ENCODE measurements at places on chromosomes 2 and 18.

DNA sequence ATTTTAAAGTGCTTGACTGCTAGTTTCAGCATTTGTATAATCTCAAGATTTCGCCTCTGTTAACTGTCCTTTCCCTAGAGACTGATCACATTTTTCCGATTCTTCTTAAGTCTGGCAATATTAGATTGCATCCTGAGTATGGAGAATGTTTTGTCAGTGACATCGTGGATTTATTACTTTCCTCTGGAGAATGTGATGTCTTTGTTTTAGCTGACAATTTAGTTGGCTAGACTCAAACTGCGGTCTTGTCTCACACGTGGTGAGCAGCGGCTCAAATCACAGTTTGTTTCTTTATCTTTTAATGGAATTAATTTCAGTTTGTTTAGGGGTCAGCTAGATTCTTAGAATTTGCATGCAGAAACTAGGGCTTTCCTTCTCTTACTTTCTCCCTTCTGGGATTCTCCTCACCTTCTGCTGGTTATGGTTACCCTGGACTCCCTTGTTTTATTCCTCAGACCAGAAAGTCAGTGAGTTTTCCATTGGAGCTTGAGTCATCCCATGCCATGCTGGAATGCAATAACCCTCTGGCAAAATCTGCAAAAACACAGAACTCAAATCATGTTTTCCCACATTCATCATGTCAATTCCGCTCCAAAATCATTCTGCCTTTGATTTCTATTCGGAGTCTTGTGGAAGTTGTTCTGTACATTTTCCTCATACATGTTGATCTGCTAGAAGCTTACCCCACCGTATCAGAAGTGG lies 327.2 kb upstream of the TRIB2 start:
- no peak for DNase-seq

DNA sequence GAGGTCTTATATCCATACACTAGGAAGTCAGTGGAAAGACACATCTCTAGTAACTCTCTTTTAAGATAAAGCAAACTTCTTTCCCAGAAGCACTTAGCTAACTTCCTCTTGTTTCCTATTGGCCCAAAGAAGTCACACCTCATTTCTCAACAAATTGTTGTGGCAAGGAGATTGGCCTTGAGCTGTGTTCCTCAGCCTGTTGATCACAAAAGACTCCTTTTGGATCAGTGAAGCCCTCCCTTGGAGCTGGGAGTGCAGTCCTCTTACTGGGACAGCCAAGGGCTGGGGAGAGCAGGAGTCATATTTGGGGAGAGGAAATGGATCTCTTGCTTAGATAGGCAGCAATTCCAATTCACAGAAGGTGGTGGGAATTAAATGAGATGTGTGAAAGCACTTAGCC lies 51.2 kb upstream of the DAPL1 start:
- no peak for DNase-seq

DNA sequence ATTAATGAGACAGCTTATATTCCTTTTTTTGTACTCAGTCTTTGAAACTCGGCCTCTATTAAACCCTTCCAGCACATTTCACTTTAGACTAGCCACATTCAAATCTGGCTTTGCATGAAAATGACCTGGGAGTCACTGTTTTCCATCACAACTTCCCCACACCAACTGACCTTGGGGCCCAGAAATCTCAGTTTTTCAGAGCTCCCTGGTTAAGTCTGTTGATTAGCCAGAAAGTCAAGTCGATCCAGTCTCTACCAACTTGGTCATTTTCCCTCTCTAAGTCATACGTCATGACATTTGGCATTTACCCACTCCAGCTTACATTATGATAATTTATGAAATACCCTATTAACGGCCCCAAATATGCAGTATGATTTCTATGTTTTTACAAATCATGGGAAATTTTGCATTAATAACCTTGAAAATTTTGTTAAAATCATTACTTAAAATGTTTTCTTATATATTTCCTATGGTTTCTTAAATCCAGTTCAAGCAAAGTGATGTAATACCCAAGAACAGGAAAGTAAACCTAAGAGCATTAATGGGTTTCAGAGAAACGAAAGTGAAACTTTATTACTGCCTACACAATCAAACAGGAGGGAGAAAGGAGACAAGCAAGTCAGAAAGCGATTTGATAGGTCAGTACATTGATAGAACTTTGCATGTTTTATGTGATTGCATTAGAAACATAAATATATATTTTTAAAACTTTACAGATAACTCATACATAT lies 77.1 kb downstream of the SPATS2L start:
- no peak for DNase-seq

DNA sequence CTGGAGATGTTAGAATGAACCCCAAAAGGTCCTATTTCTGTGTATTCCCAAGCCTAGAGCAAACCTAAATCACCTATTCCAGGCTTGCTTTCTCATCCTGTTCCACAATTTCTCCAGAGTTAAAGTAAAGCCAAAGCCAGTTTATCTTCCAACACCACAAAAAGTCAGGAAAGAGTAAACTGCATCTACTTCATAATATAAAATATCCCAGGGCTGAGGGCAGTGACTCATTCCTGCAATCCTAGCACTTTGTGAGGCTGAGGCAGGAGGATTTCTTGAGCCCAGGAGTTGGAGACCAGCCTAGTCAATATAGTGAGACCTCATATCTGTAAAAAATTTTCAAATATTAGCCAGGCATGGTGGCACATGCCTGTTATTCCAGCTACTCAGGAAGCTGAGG lies 241.4 kb downstream of the CDH20 start:
- DNase-seq = no peak

GRCh38 chr2:10935366-10935918 lies 23.7 kb downstream of the KCNF1 start:
- no peak for DNase-seq

DNA sequence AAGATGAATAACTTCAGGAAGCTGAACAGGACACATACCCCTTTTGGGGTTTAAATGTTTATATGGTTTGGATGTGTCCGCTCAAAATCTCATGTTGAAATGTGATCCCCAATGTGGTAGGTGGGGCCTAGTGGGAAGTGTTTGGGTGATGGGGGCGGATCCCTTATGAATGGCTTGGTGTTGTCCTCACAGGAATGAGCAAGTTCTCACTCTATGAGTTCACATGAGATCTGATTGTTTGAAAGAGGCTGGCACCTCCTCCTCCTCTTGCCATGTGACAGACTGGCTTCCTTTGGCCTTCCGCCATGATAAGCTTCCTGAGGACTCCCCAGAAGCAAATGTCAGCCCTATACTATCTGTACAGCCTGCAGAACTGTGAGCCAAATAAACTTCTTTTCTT lies 88.6 kb upstream of the ZNF532 start:
- DNase-seq = no peak

- no peak for DNase-seq
These were observed 3.4 kb upstream of the HOXD4 start for GRCh38 chr2:176147800-176148496.

GRCh38 chr18:32036506-32037180 lies 18.0 kb downstream of the RNF125 start:
- no peak for DNase-seq

GRCh38 chr2:128786741-128787478 lies 468.2 kb upstream of the HS6ST1 start:
- DNase-seq = no peak

DNA sequence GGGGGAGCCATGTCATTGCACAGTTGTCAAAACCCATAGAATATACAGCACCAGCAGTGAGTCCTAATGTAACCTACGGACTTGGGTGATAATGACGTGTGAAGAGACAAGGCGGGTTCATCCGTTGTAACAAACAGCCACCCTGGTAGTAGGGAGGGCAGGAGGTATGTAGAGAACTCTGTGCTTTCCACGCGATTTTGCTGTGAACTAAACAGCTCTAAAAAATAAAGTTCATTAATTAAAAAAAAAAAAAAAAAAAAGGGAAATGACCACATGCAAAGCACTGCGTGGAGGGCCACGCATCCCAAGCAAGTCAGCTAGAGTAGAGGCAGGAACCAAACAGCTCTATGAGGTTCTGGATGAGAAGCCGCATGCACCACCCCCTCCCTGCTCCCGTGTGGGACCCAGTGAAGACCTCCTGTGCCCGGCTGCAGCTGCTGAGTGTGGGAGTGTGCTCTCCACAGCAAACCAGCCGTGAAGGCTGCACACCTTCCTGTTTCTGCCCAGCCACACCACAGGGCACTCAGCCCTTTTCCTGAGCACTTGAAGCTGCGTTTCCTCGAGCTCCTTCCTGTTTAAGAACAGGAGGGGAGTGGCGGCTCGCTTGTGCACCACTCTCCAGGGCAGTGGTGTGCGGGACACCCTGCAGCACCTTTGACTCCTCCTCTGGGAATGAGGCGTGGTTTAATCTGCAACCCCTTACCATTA lies 65.6 kb downstream of the ODC1 start:
- no peak for DNase-seq

GRCh38 chr2:121287146-121287798 lies 2.3 kb upstream of the TFCP2L1 start:
- no peak for DNase-seq

- no peak for DNase-seq
These were observed 14.2 kb downstream of the PLEK start for GRCh38 chr2:68379184-68379708.

GRCh38 chr2:122433123-122433754 lies 677.8 kb downstream of the TSN start:
- no peak for DNase-seq

- no peak for DNase-seq
These were observed 14.3 kb downstream of the PLB1 start for GRCh38 chr2:28510184-28510583.
